ENCODE measurements at places on chromosomes 1 and 21.

- DNase-seq = no peak
Measured at GRCh38 chr1:186139115-186139514, 235.9 kb downstream of the TPR start.

DNA sequence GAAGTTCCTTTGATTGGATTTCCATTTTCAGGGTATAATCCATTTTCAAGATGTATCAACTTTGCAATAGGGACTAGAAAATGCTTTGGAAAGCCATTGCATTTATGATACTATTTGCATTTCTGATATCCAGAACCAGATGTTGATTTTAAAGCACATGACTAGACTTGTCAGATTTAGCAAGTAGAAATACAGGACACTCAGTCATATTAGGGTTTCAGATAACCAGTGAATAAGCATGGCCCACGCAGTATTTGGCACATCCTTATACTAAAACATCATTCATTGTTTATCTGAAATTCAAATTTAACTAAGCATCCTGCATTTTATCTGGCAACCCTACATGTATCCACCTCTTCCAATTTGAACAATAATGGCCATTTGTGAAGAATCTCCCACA is 113.3 kb upstream of the DPT start:
- DNase-seq = no peak

DNA sequence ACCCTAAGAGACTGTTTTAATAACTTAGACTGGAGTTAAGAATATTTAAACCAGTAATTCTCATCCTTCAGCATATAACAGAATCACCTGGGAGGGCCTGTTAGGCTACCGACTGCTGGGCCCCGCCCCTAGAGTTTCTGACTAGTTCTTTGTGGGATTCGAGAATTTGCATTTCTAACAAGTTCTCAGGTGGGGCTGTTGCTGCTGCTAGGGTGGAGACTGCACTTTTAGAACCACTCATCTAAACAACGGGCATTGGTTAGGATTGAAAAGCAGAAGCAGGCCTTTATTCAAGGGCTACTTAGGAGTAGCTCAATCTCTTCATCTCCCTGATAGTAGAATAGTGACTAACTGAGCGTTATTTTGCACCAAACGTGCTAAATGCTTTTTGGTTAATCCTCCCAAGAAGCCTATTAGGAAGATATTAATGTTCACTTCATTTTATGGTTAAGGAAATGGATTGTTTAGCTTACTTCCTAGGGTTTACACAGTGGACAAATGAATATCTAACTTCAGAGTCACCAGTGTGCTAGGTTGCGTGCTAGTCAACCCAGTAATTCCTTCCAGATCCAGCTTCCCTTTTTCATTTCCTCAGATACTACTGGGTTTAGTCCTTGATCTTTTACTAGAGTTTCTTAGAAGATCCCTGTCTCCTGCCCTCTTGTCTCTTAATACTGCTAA is 31.1 kb upstream of the UAP1 start:
- peak; percentile 42 for DNase-seq

GRCh38 chr1:30948278-30948677 is 39.7 kb upstream of the SDC3 start:
- DNase-seq = no peak

DNA sequence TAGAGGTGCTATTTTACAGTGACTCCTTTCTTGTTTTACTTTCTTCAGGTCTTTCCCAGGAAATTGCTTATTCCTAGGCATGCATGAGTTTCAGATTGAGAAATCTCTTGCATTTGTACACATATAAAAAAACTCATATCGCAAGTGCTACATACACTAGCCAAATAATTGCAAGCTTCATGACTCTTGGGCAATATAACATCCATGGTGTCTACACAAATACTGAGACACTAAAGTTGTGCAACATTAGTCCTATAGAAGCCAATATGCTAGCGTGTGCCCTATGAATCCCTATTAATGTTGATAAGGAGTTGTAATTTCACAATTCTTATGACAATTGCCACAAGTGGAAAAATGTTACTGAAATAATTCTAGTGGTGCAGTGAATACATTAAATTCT is 591.0 kb downstream of the ADGRL2 start:
- no peak for DNase-seq

- no peak for DNase-seq
Measured at GRCh38 chr1:151613282-151613780, 1.5 kb downstream of the SNX27 start.

DNA sequence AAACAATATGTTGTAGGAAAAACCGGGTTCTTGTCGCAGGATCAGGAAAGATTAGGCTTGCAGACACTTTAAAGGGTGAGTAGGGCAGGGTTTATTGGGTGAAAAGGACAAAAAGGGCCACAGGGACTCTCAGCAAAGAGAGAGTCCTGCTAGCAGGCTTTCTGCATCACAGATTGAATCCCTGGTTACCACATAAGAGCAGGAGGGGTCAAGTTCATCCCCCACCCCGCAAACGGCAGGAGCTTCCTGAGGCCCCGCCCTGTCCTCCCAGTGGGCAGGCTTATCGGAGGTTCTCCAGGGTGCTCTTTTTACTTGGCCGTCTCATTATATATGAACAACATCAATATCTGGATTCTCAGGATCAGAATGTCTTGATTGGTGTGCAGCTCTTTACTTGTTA is 47.7 kb downstream of the SYCP1 start:
- no peak for DNase-seq

DNA sequence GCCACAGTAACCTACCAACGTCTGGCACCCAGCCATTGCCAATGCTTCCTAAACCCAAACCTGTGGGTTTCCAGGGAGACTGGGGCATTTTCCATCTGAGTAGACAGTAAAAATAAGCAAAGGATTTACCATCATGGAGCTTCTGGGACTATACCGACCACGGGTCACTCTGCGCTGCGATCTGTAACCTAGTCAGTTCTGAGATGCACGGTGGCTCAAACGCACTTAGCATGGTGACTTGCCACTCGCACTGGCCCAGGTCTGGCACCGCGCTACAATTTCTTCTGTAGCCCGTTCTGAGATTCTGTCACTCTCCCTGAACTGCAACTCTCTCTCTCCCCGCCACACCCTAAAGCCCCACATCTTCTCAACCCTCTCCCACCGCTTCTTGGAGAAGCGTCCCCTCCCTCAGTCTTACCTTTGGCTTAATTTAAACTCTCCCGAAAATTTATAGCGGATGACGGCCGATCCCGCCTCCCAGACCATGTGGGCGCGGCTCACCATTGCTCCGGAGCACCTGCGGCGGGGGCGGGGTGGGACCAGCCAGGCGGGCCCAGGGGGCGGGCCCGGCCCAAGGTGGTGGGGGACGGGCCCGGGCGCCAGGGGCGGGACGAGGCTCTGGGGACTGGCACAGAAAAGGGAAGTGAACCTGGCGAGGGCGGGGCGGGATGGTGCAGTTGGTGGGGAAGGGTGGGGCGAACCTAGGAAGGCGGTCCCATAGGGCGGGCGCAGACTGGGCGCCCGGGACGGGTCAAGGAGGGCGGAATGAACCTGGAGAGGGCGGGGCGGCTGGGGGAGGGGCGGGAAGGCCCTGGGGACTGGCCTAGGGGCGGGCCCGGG is 493 bp upstream of the MAP3K21 start:
- peak; percentile 94 for DNase-seq

GRCh38 chr1:65729259-65729658 is 63.4 kb upstream of the PDE4B start:
- DNase-seq = no peak
